ENCODE measurements at places on chromosomes 3 and 15.

- no peak for DNase-seq
Measured at GRCh38 chr15:62532367-62532766, 367.3 kb upstream of the C2CD4B start.

GRCh38 chr3:107106316-107106715 lies 270.9 kb upstream of the CCDC54 start:
- no peak for DNase-seq

GRCh38 chr3:23704298-23704697 lies 101.5 kb upstream of the UBE2E1 start:
- no peak for DNase-seq

GRCh38 chr15:30992249-30992864 lies 929 bp upstream of the MTMR10 start:
- no peak for DNase-seq

- DNase-seq, result no peak
Measured at GRCh38 chr3:113214917-113215595, 3.7 kb downstream of the BOC start.

- DNase-seq, result no peak
Measured at GRCh38 chr3:52099001-52099401, 42.6 kb upstream of the DUSP7 start.

GRCh38 chr15:60527456-60527855 lies 48.5 kb upstream of the ICE2 start:
- no peak for DNase-seq

DNA sequence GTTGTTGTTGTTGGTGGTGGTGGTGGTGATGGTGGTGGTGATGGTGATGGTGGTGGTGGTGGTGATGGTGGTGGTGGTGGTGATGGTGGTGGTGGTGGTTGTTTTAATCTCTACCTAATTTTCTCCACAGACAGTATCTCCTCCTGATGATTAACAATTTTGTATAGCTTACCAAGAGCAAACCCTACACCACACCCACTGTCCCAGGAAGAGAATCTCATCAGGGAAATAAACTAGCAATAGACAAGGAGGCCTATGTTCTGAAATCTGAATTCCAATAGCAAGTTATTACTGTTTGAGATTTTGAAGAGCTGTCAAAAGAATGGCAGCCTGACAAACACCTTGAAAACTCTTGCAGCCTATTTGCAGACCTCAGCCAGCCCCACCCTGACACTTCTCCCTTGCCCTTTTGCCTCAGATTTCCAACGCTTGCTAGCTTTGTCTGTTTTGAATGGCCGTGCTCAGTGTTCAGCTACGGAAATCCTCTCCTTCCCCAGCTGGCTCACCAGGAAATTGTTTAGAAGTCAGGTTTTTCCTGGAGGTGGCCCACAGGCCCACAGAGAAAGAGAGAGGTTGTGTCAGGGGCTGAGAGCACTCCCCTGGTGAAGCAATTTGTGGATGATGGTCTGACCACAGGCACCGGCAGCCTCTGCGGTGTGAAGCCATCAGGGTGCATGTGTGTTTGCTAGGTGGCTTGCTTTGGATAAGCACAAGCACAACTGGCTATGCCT lies 101.6 kb downstream of the MAGI1 start:
- no peak for DNase-seq

DNA sequence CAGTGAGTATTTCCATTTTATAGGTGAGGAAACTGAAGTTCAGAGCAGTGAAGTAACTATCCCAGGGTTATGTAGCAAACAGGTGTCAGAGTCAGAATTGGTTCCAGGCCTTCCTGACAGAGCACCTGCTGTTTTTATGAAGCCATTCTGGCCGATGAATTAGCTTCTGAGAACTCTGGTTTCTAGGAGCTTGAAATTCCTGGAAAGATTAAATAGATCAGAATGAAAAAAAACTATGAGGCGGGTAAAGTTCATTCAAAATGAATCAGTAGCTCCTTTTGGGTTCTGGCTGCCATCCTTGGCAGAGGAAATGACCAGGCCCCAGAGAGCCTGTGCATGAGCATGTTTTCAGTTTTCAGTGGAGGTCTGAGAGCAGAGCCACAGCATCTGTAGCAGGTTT lies 59.3 kb upstream of the CFAP161 start:
- no peak for DNase-seq

GRCh38 chr15:26644948-26645347 lies 127.9 kb downstream of the GABRB3 start:
- no peak for DNase-seq

DNA sequence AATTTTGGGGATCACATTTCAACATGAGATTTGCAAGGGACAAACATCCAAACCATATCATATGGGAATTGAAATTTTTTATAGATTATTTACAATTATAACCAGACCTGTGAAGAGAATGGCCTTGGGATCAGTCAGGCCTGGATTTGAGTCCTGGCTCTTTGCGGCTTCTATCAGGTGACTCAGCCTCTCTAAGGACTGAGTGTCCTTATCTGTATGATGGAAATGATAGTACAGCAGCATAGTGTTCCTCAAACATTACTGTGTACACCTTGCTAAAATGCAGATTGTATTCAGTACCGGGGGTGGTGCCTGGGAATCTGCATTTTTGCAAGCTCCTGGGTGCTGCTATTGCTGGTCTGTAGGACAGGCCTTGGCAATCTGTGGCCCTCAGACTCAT lies 206.7 kb upstream of the PROK2 start:
- no peak for DNase-seq

DNA sequence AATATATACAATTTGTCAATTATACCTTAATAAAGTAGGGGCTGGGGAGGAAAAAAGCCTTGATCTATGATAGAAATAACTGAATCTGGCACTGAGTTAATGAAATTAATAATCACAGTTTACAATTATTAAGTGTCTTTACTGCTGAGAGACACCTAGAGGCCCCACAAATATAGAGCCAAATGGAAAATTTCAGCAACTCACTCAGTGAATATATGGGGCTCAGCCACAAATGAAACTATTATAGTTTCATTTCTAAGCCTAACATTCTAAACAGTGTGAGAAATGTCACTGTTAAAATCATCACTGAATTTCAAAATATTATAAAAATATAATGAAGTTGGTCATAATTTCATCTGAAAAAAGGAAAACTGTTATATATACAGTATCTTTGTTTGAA lies 40.3 kb downstream of the GNB4 start:
- DNase-seq, result no peak

- DNase-seq, result no peak
Measured at GRCh38 chr15:67089217-67090193, 24.1 kb downstream of the SMAD3 start.

Data from AG09319 (cell line).